ENCODE measurements at places on chromosomes 16 and 17. TPM values are rescaled to one million over a fixed set of nuclear protein-coding genes. Genes with fewer than 3 reads are reported as not detected.

The CUEDC1 gene
- total RNA-seq: 12.1 TPM

The GUCY2D gene
- not detected for total RNA-seq

The CACNG3 gene
- not detected for total RNA-seq

The UTP4 gene
- 32.6 TPM for total RNA-seq

The HSD11B2 gene
- not detected for total RNA-seq

The IFI35 gene
- 8.5 TPM for total RNA-seq

The HASPIN gene
- total RNA-seq: 11.8 TPM

The DVL2 gene
- total RNA-seq: 39.8 TPM

The SLC12A3 gene
- total RNA-seq: not detected

Measured in thoracic aorta endothelial cell (primary cell).